H7 (cell line): ENCODE measurements at places on chromosomes 13 and 19. TPM values are rescaled to one million over a fixed set of nuclear protein-coding genes. Genes with fewer than 3 reads are reported as not detected.

The KLK14 gene
- total RNA-seq: not detected in 2 replicates

The OVOL3 gene
- not detected in 2 replicates for total RNA-seq

DNA sequence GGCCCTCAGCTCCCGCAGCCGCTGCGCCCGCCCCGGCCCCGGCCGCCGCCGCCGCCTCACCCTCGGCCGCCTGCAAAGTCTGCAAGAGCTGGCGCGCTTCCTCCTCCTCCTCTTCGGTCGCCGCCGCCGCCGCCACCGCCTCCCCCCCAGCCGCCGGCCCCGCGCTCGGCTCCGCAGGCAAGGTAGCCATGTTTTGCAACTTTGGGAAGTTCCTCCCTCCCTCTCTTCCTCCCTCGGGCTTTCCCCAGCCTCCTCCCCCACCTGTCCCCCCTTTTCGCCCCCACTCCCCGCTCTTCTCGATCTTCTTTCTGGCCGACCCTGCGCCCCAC is 433 bp downstream of the SIX5 start:
- peak; percentile 79 for DNase-seq

DNA sequence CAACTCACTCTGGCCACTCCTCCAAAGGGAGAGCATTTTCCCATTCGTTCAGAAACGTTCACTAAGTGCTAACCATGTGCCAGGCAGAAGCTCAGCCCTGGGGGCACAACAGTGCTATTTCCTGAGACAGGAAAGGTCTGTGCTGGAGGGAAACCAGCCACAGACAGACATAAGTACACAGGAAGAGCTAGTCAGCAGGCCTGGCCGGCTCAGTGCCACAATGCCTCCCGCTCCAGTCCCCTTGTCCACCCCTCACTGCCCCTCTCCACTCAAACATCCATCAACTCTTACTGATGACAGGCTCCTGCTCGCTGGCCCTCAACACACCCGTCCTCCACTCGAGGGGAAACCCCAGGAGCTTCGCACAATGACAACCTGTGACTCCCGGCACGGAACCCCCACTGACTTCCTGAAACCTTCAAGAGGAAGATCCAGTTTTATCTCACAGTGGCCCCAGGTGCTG is 11.3 kb upstream of the PLA2G4C start:
- DNase-seq: no peak

DNA sequence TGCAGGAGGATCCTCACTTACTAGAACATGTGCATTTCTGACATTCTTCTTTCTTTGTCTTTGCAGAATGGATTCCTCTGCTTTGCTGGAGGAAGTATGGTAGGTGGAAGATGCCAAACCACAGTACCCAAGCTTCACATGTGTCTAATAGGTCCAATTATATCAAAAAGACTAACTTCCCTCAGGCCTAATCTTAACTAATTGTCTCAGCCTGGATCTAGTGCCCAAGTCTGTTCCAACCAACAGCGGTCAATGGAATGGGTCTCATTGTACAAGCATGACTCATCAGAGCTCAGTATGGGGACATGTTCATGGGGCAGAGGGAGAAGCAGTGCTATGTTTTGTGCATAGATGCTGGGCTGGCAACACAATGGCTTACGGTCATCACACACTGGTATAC is 81.6 kb upstream of the CSNK1A1L start:
- DNase-seq: no peak

DNA sequence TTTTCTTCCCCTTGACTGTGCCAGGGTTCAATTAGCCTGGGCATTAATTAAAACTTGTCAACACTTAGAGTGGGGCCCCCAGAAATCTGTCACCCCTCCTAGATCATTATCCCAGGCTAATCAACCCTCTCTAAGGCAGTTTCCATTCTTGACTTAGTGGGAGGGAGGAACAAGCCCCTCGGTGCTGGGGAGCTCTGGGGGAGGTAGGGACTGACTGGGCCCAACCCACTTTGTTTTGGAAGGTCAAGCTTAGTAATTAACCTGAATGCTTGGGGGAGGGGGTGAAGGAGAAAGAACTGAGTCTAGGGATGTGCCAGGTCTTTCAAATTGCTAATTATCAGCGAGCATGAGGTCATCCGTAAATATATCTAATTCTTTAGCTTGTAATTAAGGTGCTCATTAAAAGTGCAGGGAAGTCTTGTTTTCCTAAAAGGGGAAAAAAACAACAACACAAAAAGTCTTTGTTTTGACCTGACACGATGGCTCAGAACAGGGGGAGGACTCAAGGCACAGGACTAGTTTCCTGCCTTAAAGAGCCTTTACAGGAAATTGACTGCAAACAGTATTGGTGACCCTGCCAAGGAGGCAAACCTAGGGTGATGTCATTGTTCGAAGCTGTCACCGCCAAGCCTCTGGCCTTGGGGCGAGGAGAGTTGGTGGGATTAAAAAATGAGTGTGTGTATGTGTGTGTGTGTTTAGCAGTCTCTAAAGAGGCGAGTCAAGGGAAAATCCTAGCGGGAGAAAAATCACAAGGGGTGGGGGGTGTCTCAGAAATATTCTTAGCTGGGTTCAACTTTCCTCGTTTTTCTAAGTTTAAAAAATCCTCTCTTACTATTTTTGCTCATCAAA is 19.4 kb downstream of the ACTN4 start:
- peak; percentile 42 for DNase-seq

GRCh38 chr19:55391702-55392615 is 6.2 kb downstream of the RPL28 start:
- peak; percentile 53 for DNase-seq

- no peak for DNase-seq
These were observed 6.1 kb downstream of the PTGIR start for GRCh38 chr19:46618670-46619231.

DNA sequence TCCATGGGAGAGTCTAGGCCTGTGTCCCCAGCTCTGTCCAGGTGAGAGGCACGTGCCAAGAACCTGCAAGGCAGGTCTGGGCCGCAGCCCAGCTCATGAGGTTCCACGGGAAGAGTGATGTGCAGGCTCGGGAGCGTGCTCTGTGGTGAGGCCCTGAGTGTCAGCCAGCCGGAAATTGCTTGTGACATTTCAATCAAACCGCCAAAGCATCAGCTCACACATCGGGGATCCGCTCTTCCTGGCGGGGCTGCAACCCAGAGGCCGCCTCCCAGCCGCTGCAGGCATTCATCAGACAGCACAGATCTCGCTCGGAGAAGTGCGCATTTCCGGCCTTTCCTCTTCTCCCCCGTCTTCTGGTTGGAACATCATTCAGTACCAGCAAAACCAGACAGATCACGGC is 109.3 kb downstream of the KDM4B start:
- no peak for DNase-seq
